ENCODE measurements at places on chromosomes 7 and 10. TPM values are rescaled to one million over a fixed set of nuclear protein-coding genes. Genes with fewer than 3 reads are reported as not detected.

Gene LBX1
- not detected for total RNA-seq

Gene TMEM229A
- not detected for total RNA-seq

Gene ZNF107
- 2.2 TPM for total RNA-seq

Gene SPOCK2
- 0.51 TPM for total RNA-seq

Gene TUBAL3
- total RNA-seq, result 0.21 TPM

Gene IFIT1
- total RNA-seq, result 4.7 TPM

Gene CDK13
- 19.8 TPM for total RNA-seq

Gene MUC3A
- total RNA-seq, result 23.7 TPM

Gene NRBF2
- 21.3 TPM for total RNA-seq

Gene TSC22D4
- total RNA-seq, result 57.8 TPM

Gene CYP2C9
- total RNA-seq, result not detected

Gene DNAJC12
- 57.0 TPM for total RNA-seq

Gene RAPGEF5
- 0.25 TPM for total RNA-seq

Gene CADPS2
- total RNA-seq, result 0.05 TPM

Gene HIBADH
- total RNA-seq, result 47.1 TPM

Gene NET1
- total RNA-seq, result 45.1 TPM

Gene ENTPD1
- total RNA-seq, result not detected

Gene SEMA3A
- 3.9 TPM for total RNA-seq

Gene CC2D2B
- not detected for total RNA-seq

Gene UNC5B
- total RNA-seq, result 3.3 TPM

Gene GBX1
- 0.17 TPM for total RNA-seq

Gene UNCX
- not detected for total RNA-seq

Gene NEUROD6
- not detected for total RNA-seq

Gene PDE1C
- total RNA-seq, result 2.5 TPM

Gene CHN2
- total RNA-seq, result 0.38 TPM

Gene MMRN2
- total RNA-seq, result 1.0 TPM

Gene SPDYE2
- total RNA-seq, result not detected

Gene SEMA3D
- total RNA-seq, result 0.01 TPM

Gene PLAU
- total RNA-seq, result 112 TPM

Gene FANK1
- total RNA-seq, result 2.8 TPM

Gene CACNB2
- not detected for total RNA-seq
